ENCODE measurements at places on chromosomes 7 and 10.

GRCh38 chr10:118940386-118940785, 89.1 kb upstream of the NANOS1 start:
- DNase-seq: no peak

DNA sequence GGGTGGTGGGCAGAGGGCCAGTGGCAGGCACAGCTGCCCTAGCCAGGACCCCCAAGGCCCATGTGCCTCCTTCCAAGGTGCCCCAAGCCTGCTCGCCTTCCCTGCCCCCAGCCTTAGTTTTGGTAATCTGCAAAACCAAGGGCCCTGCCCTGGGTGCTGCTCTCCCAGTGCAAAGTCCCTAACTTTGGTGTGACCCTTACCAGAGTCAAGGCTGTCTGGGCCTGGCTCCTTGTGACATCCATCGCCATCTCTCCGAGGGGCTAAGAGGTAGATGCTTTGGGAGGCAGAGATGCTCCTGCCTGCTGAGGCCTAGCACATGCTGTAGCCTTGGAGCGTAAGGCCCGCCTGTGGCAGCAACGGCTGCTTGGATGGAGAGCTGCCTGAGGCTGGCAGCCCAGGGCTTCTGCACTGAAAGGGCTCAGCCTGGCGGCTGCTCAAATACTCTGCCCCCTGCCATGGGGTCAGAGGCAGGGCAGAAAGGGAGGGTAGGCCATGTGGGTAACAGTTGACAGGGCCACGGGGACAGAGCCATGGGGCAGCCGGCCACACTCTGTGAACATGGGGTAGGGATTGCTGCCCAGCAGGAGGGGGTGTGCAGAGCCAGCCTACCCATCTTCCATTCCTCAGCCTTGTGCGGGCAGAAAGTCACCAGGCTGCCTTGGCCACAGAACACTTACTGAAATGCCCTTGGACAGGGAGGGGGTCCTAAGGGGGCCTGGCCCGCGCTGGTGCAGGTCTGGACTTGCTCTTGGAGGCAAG, 17.9 kb upstream of the MYL7 start:
- no peak for DNase-seq

DNA sequence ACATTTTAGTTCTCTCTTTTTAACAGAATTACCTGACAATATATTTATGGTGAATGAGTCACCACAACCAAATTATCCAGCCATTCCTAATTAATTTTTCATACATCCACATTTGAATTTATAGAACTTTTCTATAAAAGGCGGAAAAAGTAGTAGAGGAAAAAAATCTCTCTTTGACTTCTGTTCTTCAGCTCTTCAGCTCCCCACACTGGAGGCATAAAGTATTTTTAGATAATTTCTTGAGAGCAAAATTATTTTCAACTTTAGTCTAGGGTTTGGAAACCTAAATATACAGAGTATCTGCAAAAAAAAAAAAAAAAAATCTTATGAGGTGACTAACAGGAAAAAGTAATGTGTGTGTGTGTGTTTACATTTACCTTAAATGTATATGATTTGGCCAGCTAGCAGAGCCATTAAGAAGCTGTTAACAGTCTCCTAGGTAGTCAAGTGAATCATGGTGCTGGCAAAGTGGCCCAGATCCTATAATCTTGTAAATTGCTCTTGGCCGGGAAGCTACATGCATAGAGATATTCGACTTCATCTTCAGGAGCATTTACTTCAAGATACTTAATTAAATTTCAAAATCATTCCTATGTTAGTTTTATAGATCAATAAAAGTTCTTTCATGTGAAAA, 383.1 kb upstream of the STEAP1 start:
- DNase-seq: no peak

GRCh38 chr10:49243139-49243538, 54.9 kb upstream of the TMEM273 start:
- DNase-seq: no peak

DNA sequence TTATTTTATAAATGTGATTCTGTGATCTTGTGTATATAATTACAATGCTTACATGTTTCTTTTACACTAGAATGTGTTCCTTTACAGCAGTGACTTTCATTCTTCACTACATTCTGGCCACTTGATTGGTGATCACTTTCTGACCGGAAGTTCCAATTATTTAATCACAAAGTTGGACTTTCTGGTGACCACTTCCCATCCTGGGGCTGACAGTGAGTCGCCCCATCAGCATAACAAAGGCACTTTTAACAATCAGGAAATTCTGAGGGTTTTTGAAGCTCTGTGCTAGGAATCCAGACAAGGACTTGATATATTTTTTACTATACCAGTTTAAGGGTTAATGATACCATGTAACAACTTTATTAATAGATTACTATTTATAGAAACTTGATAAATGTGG, 282.3 kb upstream of the KAT6B start:
- DNase-seq: no peak

DNA sequence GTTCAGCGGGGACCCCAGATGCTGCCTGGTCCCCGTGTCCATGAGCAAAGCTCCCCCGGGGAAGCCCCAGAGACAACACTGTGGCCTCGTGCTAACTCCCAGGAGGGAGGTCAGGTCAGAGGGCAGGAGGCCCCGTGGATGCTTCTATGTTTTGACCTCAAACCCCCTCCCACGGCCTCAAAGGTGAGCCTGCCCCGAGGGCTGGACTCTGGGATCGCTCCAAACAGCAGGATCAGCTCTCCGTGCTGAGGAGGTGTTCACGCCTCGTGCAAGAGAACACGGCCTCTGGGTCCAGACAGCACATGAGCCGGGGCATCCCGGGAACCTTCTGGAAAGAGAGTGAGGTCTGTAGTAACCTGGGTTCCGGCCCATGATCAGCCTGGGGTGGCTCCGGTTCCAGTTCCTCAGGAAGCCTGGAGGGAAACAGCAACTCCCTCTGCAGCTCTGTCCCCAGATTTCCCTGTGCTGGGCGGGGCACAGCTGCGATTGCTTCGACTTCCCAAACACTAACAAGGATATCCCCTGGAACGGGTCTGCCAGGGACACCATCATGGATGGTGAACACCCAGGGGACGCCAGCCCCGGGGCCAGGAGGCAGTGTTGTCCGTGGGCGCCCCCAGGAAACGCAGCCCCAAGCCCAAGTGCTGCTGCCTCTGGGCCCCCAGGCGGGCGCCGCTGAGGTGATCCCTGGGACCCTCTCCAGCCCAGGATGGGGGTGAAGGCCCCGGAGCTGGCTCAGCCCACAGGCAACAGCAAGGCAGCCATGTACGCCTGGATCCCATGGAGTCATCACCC, 18.0 kb upstream of the INPP5A start:
- DNase-seq: no peak

DNA sequence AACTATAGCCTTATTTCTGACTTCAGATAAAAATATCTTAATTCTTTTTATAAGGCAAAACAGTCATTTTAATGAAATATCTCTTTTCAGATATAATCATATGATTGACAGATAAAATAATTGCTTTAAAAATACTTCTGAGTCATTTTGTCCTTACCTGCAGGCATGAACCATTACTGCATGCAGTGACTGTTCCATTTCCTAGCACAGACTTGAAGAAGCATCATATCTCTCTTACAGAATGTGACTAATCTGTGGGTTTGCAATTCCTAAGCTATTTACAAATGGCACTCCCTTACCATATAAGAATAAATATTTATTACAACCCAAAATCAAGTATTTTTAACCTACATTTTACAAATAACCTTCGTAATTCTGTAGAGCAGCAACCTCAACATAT, 120.7 kb downstream of the SRPK2 start:
- no peak for DNase-seq

DNA sequence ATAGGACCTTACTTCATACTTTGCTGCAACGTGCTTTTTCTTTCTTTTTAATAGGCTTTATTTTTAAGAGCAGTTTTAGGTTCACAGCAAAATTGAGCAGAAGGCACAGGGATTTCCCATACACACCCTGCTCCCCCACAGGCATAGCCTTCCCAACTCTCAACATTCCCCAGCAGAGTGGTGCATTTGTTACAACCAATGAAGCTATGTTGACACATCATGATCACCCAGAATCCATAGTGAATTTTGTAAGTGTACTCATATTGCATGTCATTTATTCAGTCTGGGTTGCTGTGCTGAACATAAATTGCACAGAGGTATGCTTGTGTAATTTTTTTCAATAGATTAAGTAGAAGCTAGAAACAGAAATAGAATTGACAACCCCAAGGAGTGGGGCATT, 327.3 kb downstream of the INHBA start:
- no peak for DNase-seq

- DNase-seq: no peak
Measured at GRCh38 chr10:31242902-31243301, 76.1 kb upstream of the ZEB1 start.

- no peak for DNase-seq
Measured at GRCh38 chr7:2214636-2215035, 18.1 kb downstream of the MAD1L1 start.

- no peak for DNase-seq
Measured at GRCh38 chr7:45401851-45402250, 172.3 kb upstream of the ADCY1 start.

- DNase-seq: no peak
Measured at GRCh38 chr10:13206546-13207443, 27.4 kb downstream of the UCMA start.

- peak; percentile 17 for DNase-seq
Measured at GRCh38 chr7:55571511-55572377, 558 bp downstream of the VOPP1 start.

GRCh38 chr7:103784646-103785286, 204.7 kb downstream of the RELN start:
- no peak for DNase-seq

DNA sequence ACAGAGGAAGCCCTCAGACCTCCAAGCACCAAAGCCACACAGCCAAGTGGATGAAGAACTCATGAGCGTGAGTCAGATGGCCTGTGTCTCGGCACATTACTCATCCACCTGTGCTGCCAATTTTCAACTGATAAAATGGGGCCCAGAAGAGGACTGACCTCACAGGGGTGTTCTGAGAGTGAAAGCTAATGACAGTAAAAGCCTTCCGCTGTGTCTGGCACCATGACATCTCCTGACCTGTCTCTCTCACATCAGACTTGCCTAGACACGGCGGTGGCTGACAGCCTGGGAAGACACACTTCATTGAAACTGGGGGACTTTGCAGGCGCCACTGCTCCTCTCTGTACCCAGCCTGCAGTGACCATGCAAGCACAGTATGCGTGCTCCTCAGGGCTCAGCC, 8.3 kb upstream of the SLC18A3 start:
- no peak for DNase-seq

- DNase-seq: no peak
Measured at GRCh38 chr7:82839555-82839954, 323.1 kb downstream of the PCLO start.

GRCh38 chr10:117549100-117549585, 6.6 kb downstream of the EMX2 start:
- no peak for DNase-seq

DNA sequence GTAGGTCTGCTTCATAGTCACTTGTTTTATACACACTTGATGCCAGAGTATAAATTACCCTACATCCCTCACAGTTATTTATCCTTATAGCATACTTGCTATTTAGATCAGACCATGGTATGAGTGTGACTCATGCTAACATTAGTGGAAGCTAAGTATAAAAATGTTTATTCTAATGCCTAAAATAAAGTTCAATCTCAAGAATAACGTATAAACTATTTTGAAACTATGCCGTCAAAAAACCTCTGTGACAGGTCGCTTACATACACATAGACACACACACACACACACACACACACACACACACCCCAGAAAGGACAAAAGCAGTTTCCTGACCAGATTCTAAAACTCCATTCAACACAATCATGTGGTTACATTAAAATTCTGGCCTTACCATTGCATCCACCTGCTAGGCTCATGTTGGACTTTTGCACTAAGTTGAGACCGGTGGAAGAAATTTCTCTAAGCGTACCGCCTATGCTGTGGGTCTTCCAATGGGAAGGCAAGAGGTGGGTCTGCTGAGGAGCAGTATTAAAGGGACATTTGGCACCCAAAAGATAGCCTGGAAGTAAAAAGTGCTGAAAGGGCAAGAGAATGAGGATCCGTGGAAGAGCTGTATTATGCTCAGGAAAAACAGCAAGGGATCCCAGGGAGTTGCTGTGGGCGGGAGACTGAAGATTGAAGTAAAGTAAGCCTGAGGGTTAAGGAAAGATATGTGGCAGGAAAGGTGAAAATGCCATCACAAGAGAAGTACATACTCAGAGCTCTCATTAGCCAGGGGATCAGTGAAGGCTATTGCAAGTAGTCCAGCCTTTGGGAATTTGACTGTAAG, 5.0 kb downstream of the FOXP2 start:
- no peak for DNase-seq

GRCh38 chr7:125390981-125391380, 461.4 kb upstream of the POT1 start:
- no peak for DNase-seq

DNA sequence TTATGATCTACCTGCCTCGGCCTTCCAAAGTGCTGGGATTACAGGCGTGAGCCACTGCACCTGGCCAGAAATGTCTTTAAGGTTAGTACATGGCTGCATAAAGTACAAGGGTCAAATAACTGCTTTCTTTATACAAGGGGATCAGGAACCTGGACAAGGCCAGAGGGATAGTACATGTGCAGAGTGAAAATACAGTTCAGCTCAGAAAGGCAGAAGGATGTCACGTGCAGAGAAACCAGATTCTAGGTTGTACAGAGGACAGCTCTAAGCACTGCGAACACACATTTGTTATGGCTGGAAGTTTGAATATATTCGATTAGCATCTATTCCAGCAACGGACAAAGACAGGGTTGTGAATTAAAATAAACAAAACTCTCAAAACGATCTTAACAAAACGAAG, 6.0 kb upstream of the RSBN1L start:
- DNase-seq: no peak

DNA sequence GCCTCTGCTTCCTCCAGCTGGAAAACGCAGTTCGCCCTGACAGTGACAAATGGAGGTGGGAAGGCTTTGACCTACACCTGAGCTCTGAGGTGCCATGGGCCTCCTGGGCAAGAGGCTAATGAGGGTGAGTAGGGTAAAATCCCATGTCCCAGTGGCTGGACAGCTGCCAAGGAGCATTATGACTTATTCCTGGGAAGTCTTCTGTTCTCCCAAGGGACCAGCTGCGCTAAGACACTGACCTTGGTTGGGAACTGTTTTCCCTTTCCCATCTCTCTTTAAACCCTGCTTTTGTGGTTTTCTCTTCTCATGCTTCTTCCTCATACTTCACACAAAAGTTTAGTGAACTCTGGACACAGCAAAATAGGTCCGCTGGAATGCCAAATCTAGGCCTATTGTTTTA, 72.6 kb downstream of the COPG2 start:
- no peak for DNase-seq

DNA sequence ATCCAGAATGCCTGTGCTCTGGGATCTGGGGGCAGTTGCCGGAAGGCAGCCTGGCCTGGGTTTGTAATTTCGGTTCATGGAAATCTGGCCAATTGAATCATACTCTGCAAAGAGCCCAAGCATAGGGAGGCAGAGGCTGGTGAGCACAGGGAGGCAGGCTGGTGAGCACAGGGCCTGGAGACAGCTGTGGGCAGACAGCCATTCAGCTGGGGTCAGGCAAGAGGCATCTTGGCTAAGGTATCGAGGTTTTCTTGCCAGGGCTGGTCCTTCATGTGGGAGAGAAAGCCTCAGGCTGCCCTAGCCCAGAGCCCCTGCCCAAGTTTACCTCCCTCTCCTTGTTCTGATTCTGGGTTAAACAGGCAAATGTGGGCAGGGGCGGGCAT, 63.7 kb upstream of the BAIAP2L1 start:
- DNase-seq: no peak

- DNase-seq: no peak
Measured at GRCh38 chr10:60427148-60427547, 37.5 kb upstream of the ANK3 start.
